NCI-H526 treated with DMSO at 0.1 percent for 48 hours (cell line): ENCODE measurements at places on chromosomes 11 and 22.

DNA sequence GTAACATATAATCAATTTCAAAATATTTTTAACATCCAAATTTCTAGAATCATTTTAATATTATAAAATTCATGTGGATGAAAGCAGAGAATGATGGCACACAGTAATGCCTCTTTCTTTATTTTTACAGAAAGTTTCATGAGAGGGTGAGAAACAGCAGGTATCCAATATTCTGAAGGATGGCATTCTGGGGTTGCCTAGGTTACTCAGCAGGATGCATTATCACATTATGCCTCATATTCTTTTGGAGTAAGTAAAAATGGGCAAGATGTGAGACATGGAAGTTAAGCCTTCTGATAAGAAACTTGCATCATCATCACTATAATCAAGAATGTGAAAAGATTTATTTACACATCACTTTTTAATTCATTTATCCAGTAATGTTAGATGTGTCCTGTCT is 148.7 kb upstream of the PGR start:
- no peak for DNase-seq

DNA sequence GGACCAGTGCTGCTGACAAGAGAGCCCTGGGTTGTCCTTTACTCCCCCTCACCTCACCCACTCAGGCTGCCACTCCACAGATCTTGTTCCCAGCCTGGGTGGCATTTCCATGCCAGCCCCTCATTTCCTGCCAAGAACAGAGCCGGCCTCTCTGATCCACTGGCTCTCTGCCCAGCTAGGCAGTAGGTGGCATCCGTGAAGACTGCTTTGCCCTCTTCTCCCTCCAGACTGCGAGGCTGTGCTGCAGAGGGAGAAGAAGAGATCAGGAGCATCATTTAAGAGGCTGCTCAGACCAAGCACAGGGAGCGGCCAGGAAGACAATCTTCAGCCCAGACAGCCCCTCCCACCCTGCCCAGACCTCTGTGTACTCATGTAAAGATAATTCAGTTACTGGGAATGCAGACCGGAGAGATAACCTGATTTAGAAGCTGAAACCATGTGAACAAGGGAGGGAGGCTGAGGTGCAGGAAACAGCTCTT is 126.9 kb upstream of the NCAM1 start:
- DNase-seq = peak; percentile 88

GRCh38 chr22:26624803-26625202 is 3.0 kb downstream of the CRYBA4 start:
- no peak for DNase-seq

GRCh38 chr22:48662476-48663135 is 1165.1 kb downstream of the BRD1 start:
- no peak for DNase-seq

DNA sequence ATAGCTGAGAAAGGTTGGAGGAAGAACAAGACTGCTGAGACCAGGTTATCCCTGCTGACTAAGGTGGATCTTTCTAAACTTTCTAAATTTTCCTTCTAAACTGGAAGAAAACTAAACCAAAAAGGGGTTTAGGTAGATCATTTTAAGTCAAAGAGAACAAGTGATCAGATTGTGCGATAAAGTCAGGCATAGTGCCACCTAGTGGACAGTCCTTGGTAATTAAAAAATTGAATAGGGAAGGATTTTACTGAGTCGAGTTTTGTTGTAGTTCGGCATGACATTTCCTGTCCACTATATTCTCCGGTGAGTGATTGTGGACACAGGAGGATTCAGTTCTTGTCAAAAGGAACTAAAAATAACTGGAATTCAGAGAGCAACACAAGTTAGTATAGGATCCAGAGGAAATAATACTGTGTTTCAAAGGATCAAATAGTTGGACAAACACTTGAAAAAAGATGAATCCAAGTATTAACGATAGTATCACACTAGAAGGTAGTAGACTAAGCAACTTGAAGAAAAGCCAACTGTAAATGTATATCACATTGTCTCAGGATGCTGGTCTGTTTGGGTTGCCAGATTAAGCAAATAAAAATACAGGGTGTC is 1236.4 kb downstream of the FAM181B start:
- DNase-seq = peak; percentile 86

DNA sequence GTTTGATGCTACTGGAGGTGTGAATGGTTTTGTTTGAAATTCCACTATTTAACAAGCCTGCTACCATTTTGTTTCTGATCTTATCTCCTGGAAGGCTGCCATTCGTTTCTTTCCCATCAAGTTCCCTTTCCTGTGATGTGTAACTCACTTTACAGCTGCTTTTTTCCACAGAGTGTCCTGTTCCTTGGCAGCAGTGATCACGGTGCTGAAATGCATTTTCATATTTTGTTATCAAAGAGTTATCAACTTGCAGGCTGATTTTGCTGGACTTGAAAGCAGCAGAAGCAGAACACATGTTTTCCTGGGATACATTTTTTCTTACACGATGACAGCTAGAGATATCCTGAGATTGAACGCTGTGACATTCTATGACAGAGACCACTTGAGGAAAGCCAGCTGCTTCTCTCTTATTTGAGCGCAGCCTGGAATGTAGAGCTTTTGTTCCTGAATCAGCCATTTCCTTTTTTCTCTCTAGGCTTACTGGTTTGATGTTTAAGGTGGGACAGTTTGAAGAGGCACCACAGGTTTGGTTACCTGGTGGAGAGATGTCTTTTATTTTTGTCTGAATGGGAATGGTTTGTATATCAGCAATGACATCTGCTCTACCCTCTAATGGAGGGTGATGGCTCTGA is 34.7 kb downstream of the PRR14L start:
- DNase-seq = no peak

GRCh38 chr11:125990244-125990643 is 44.4 kb downstream of the VSIG10L2 start:
- DNase-seq = no peak

DNA sequence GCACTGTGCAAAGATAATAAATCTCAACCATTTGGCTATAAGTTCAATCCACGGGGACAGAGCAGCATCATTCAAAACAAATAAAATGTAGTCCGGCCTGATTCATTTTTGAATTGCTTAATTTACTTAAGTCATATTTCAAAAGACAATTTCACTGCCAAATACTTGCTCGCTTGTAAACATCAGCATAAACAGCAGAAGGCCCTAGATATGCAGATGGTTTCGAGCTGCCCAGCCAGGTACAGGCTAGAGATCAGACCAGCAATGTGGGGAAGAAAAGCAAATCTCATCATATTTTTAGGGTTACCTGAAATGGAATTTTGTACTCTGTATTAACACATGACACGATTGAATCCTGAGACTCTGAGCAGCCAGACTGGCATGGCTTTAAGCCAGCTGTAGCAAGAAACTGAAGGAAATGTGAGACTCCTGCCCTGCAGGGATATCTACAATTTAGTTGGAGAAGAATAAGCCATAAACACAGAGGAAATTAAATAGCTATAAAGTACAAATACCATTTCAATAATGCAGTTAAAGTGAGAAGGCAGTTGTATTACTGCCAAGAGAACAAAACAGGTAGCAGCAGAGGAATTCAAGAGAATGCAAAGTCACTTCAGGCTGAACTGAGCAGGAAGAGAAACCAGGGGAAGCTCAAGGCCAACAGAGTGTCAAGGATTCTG is 440.3 kb downstream of the ETS1 start:
- peak; percentile 27 for DNase-seq

GRCh38 chr11:33059331-33060007 is 20.1 kb downstream of the TCP11L1 start:
- no peak for DNase-seq

GRCh38 chr11:75475767-75476650 is 43.0 kb upstream of the KLHL35 start:
- DNase-seq = no peak

GRCh38 chr11:130490682-130491449 is 42.4 kb downstream of the ADAMTS15 start:
- DNase-seq = no peak
